ENCODE measurements at places on chromosomes 6 and 20.

GRCh38 chr6:166395778-166396177 lies 13.0 kb upstream of the MPC1 start:
- DNase-seq = no peak

DNA sequence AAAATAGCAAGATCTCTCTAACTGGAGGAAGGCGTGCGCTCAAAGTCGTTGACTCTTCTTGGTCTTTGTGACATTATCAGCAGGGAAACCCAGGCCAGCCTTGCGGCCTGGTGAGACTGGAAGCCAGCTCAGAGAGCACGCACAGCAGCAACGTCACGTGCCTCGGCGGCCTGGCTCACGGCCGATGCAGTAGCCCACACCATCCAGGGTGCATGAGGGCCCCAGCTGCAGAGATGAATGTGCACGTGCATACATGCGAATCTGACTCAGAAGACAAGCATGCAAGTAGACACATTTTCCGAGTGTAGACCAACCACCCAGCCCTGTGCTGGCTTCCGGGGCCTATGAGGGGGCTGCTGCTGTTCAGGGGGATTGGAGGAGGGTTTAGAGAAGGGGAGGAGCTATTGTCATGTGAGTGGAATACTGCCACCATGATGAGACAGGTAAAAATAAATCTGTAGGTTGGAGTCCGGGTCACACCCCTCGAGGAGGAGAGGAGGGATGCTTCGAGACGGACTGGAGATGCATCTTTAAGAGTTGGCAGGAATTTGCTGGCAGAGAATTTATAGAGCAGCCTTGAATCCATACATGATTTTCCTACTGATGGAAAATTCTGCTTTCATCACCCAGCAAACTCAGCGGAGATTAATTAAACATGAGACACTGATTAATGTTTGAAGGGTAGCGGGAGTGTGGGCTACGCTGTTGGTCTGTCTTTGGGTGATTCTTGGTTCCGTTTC lies 388.2 kb downstream of the CDH4 start:
- no peak for DNase-seq

DNA sequence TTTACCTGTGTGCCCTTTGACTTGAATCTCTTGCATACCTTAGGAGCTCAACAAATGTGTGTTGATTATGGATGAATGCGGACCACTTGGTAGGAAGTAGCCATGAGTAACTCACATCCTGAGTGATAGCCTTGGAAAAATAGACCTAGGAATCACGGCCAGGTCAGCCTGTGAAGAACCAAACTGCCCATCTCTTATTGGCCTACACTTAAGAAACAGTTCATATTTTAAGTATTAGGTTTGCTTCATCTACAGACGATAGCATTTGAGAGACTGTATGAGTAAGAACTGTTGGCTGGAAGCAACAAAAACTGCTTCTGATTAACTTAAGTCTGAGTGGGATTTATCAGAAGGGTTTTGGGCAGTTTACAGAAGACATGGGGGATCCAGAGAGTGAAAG lies 320.1 kb upstream of the PRND start:
- no peak for DNase-seq

GRCh38 chr6:65627015-65627414 lies 80.0 kb downstream of the EYS start:
- no peak for DNase-seq

DNA sequence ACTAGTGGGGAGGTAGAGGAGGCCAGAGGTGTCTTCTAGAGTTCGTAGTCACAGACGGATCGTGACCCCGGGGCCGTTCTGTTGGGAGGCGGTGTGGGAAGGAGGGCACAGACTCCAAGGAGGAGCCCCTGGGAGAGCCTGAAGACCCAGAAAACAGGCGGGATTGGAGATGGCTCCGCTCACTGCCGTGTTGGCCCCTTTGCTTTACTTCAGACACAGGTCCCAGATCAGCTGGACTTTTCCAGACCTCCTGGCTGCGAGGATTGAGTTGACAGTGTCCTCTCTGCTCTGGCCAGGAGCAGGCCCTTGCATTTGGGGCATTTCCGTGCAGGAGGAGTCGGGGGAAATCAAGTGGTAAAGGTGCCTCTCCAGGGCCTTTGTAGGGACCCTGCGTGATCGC lies 112.9 kb downstream of the ARMC2 start:
- no peak for DNase-seq

DNA sequence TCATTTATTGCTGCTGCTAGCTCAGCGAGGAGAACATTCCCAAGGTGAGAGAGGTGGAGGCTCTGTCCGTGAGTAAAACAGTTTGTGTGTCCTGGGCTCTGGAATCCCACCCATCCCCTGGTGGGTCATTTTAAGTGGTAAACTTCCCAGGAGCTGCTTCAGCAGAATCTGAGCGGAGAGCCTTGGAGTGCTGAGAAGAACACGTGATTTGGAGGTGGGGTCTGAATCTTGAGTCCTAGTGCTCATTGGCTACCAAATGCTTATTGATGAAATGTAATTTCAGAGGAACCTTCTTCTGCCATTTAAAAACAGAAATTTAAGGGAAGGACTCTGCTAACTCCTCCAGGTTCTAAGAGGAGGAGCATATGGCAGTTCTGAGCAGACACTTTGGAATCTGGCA lies 132.4 kb downstream of the CDH26 start:
- DNase-seq = no peak

DNA sequence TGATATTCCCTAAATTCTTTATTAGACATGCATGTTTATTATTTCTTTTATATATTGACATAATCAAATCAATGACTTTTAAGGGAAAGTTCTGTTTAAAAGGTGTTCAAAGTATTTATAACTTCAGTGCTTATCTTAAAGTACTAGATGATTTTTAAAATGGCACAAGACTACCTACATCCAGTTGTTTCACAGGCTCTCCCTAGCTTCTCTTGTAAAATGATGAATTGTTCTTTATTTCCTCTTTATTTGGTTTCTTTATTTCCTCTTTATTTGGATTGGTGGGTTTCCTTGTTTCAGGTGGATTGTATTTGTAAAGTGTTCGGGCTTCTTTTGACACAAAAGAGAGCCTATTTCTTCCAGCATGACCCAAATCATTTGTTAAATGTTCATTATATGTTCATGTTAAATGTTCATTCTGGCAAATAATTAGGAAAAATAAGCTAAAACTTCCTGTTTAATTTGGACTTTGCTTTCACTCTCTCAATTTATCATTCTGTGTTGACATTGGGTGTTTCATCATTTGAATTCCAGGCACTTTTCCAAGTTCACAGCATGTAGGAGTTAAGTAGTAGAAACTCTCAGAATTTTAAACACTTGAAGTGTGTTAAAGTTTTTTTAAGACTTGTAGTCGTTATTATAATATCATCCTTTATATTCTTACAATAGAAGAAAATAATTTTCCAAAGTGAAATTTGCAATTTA lies 24.6 kb downstream of the MLIP start:
- DNase-seq = no peak

DNA sequence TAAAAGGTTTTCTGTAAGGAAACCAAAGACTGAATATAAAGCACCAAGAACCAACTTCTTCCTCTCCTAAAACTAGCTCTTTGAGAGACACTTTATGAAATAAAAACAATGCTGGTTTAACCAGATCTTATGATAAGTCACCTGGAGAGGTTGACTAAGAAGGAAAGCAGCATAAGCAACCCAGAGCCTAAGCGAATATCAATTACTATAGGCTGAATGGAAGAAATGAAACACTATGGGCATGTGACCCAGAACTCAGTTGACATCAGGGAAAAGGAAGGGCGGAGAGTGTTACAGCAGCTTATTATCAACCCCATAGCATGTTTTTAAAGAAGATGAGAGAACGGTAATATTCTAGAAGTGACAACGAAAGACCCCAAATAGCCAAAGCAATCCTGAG lies 94.1 kb upstream of the STMND1 start:
- DNase-seq = no peak

GRCh38 chr6:87903323-87903722 lies 144.3 kb upstream of the SPACA1 start:
- DNase-seq = no peak

GRCh38 chr6:169391473-169392071 lies 137.9 kb upstream of the THBS2 start:
- no peak for DNase-seq

DNA sequence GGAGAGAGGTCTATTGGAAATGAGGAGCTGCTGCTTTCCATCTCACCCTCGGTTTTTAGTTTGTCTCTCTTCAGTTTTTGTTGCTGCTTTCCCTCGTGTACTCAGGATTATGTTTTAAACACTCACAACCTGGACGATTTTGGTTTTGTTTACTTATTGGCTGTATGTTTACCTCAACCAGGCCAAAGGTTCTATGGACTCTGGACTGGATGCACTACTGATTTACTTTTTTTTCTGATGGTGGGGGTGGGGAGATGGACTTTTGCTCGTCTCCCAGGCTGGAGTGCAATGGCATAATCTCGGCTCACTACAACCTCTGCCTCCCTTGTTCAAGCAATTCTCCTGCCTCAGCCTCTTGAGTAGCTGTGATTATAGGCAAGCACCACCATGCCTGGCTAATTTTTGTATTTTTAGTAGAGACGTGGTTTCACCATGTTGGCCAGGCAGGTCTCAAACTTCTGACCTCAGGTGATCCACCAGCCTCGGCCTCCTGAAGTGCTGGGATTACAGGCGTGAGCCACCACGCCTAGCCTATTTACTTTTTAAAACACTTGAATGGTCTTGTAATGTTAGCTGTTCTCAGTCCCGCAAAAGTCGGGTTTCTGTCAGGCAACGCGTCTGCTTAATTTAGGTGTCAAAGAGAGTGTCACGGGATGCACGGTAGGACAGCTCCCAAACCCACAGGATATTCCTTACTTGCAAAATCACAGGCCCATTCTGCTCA lies 148.2 kb upstream of the RIPOR2 start:
- no peak for DNase-seq

DNA sequence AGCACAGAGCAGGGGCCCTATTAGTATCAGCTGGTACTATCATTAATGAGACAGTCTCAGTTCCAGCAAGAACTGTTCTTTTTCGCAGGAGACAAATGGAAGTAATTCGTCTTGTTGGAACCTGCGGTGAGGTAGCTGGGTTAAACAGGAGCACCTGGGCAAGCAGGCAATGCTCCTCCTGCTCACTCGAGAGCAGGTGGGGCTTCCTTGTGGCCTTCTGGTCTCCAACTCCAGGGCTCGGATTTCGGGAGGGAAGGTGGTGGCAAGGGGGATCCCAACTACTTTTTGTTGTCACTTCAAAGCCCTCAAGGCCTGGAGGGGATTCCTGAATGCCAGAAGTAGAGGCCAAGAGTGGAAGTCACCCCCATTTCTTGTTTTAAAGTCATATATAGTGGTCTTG lies 1.3 kb upstream of the SPEF1 start:
- DNase-seq = no peak

- no peak for DNase-seq
These were observed 50.7 kb downstream of the MRPL14 start for GRCh38 chr6:44076356-44077213.

DNA sequence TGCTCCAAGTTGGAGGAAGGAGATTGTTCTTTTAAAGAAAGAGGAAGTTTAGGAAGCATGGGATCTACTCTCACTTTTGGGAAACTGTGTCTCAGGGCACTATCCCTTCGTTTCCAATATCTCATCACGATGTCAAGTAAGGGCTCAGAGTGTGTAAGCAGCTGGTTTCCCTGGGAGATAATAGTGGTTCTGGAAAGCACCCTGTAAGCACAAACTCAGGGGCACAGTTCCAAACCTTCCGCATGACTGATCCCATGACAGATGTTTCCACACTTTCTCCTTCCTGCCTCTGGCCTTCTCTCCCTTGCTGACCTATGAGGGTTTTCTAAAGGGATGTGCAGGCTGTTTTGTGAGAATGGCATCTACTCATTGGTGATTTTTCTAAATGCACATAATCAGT lies 33.9 kb downstream of the ADTRP start:
- DNase-seq = no peak

DNA sequence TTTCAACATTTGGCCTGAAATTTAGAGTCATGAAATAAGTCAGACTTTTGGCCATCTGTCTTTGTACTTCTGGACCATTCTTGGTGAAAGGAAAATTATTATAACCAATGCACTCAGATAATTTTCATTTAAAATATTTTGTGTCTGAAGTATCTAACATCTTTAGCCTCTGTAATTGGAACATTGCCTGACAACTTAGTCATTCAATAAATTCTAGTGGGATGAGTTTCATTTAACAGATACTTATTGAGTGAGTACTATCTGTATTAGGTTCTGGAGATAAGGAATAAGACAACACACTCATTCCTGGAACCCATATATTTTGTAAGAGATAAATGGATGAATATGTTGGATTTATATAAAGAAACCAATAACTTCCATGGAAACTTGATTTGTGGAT lies 536.0 kb downstream of the BCKDHB start:
- DNase-seq = no peak

GRCh38 chr6:159110013-159110412 lies 59.2 kb upstream of the FNDC1 start:
- peak; percentile 54 for DNase-seq

DNA sequence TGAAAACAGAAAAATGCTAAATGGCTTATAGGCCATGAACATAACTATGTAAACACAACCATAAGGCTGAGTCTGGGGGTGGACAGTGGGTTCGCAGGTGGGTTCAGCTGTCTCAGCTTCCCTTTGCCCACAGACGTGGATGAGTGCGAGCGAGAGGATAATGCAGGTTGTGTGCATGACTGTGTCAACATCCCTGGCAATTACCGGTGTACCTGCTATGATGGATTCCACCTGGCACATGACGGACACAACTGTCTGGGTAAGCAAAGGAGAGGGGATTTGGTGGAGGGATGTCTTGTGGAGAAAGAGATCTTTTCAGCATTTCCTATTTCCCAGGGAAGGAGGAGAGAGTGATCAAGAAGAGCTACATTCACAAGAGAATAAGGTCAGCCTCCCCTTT lies 14.7 kb downstream of the SCUBE3 start:
- no peak for DNase-seq

- no peak for DNase-seq
These were observed 18.6 kb downstream of the ADGRF5 start for GRCh38 chr6:46903175-46903574.

DNA sequence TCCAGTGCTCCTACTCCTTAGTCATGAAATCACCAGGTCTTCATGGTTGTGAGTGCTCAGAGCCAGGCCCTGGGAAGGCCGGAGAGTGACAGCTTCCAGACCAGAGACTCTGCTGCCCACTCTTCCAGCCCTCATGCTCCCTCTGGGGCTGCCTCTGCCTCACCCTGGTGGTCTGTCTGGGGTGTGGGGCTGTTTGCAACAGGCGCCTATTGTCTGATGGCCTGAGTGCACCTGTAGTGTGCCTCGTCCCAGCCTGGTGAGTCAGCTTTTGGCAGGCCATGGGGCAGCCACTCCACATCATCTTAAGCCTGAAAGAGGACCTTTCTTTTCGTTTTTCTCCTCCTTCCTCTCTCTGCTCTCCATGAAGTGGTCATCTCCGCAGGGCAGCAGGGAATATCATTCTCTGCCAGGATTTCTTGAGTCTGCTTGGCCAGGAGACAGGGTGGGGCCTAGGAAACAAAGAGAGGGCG lies 173.8 kb downstream of the VEGFA start:
- DNase-seq = no peak

DNA sequence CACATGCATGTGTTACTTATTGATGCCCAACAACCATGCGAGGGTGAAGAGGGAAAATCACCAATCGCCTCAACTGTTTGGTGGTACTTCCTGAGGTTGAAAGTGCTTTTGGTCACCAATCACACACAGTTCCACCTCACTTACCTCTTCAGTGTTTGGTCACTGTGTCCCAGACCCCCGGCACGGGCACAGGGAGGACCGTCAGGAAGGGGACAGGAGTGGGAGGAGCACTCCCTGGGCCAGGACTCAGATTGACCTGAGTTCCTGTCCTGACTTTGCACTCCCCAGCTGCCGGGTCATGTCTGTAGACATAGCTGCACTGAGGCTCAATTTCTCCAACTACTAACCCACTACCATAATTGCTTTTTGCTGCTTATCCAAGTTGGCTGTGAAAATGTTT lies 74.2 kb upstream of the PBOV1 start:
- no peak for DNase-seq

GRCh38 chr20:61760731-61761130 lies 304.9 kb downstream of the TAF4 start:
- DNase-seq = no peak
